A172 (cell line): ENCODE measurements at places on chromosomes 13 and 19. TPM values are rescaled to one million over a fixed set of nuclear protein-coding genes. Genes with fewer than 3 reads are reported as not detected.

DNA sequence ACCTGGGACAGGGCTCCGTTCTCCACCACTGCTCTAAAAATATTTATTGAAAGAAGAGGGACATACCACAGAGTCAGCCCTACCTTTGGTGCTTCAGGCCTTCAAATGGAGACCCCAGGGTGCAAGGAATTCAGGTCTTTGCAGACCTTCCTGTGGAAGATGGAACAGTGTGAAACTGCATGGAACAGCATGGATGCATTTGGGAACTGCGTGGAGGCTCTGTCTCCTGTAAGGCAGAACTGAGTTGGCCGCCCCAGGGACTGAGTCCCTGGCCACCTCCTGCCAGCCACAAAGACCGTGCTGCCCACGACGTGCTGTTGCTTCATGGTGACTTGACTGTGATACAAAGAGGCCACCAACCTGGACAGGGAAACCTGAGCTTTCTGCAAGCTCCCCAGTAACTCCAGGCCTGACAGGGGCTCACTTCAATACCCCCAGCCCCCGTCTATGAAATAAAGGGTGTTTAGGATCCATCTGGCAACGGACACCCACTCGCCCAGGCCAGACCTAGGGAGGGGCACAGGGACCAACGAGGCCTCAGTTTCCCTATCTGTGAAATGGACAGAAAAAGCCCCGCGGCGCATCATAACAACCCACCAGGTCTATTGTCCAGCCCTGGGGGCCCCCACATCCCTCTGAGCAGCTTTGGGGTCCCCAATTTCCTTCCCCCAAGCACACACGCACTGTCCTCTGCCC lies 58.6 kb upstream of the KLF2 start:
- no peak for DNase-seq

DNA sequence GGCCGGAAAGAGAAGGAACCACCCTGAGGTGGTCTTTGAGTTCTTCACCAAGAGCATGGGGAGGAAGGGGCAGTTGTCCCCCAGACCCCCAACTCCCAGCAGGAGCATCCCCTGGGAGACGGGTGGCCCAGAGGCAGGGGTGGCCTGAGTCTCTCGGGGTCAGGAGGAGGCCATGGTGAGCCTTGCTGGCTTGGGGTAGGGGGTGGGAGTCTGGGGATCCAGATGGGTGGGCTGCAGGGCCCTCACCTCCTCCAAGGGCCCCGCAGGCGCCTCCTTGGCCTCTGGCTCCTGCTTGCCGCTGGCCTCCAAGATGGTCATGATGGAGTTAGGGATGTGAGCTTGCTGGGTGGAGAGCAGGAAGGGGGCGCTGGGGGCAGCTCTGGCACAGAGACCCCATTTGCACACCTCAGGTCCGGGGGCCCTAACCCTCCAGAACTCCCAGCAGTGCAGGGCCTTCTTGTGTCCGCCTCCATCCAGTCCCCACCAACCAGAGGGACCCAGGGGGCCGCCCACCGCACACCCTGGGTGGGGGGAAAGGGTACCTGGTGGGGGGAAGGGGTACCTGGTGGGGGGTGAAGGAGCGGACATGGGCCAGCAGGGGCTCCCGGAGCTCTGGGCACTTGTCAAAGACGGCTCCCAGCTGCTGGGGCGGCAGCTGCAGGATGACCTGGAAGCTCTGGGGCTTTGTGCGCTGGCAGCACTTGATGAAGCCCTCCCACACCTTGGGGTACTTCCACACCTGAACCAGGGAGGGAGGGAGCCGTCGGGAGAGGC lies 1.3 kb upstream of the RSPH6A start:
- no peak for DNase-seq

- no peak for DNase-seq
Observed at GRCh38 chr19:49492573-49493405, 3.4 kb upstream of the RPS11 start.

EPS8L1 gene
- 4.0 and 9.8 TPM in 2 replicates for total RNA-seq
